ENCODE measurements at places on chromosomes 2 and 18.

DNA sequence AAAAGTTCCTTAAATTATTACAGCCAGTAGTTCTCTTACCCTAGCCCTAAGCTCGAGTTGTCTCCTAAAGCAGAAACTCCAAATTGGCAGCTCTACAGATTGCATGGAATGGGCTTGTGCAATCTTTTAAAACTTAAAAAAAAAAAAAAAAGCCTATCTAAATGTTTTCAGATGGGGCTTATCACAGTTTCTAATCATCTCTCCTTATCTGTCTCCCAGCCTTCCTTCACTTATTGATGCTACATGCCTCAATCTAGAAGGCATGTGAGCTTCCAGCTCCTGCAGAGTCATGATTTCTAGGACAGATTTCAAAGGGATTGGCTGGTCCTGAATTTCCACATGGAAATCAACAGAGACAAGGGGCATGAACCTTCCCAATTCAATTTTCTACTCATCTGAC, 33.1 kb upstream of the PELI1 start:
- DNase-seq, result no peak

GRCh38 chr2:191020742-191021381, 6.9 kb upstream of the STAT1 start:
- DNase-seq, result peak; percentile 79

DNA sequence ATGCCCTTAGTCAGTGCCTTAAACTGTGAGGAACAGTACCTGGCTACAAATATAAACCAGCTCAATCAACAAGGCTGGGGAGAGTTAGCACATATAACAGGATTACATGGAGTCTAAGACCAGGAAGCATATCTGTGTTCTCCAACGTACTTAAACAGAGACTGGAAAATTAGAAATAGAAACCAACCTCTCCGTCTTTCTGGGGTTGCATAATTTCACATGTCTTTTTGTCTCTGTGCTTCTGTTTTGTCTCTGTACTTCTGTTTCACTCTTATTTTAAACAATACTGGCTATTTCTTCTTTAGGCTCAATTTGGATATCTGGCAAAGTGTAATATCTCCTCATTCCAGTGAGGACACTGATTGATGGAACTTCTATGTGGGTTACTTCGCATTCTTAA, 749.0 kb upstream of the ZEB2 start:
- DNase-seq, result no peak

GRCh38 chr2:112646102-112646719, 472 bp downstream of the SLC20A1 start:
- DNase-seq, result no peak

DNA sequence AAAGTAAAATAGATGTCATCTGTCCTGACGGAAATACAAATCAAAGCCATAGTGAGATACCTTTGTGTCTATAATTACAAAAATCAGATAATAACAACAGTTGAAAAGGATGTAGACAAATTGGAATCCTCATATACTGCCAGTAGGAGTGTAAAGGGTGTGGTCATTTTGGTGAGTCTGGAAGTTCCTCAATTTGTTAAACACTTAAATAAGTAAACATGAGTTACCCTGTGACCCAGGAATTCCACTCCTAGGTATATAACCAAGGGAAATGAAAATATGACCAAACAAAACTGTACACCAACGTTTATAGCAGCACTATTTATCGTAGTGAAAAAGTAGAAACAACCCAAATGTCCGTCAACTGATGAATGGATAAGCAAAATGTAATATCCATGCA, 24.0 kb downstream of the R3HDM1 start:
- no peak for DNase-seq

DNA sequence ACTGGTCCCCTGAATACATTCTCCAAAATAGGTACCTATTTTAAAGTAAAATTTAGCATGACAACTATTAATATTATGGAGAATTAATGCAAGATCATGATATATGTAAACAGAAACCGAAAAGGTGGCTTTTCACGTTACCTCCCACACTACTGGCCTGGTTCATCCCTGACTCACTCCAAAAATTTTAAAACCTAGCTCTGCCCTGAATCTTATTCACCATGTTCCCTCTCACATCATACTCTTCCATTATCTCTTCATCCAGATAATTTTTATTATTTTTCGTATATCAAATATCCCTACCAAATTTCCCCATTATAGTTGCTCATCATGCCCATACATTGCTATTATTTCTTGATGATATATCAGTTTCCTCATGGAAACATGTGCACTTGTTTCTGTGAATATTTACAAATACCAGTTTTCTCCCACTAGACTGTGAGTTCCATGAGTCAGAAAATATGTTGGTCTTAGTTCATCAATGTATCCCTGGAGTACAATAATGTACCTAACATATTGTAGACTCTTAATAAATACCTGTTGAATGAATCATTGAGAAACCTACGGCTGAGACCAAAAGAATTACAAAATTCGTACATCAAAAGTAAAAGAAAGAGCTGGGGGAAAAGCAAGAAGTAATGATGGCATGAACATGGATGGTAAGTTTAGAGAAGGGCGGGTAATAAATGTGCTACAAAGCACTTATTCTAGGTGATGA, 360.1 kb upstream of the CHAC2 start:
- no peak for DNase-seq

GRCh38 chr2:2919026-2919425, 458.6 kb downstream of the EIPR1 start:
- peak; percentile 13 for DNase-seq

GRCh38 chr18:28127228-28127627, 49.7 kb downstream of the CDH2 start:
- no peak for DNase-seq

DNA sequence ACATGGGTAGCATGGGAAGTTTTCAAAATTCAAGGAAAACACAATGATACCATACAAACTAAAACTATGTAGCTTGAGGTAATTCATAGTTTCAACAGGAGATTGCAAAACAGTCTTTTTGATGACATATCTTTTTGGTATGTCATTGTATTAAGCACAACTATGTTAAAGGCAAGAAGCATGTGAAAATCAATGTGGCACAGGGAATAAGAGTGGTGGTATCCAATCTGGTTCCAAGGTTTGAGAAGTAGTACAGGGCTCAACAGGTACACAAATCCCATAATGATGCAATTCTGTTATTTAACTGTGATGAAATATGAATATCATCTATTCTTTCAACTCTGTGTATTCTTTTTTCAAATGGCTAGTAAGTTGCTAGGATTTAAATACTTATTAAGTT, 16.4 kb upstream of the DLX2 start:
- DNase-seq, result no peak

DNA sequence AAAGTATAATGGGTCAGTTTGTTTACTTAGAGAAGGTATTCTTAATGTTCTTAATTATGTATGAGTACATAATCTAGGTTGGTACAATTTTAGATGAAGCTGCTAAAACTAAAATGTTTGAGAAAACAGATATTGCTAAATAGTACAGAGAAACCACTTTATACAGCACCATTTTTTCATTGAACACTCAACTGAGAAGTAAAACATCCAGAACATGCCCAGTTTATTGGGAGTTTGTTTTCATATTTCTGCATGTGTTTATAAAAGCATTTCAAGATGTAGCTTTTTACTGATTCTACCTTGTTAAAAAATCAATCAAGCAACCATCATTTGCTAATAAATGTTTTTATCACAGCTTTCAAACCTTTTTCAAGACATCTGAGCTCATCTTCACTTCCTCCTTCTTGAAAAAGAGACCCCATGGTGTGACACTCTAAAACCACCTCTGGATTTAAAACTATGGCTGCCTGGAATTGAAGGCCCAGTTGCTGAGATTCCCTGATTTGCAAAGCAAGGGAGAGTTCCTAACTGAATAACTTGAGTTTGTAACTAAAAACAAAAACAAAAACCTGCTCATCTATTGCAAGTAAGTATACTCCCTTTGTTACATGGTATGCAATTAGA, 585.9 kb downstream of the ZEB2 start:
- DNase-seq, result no peak

GRCh38 chr2:135662088-135662487, 79.6 kb upstream of the UBXN4 start:
- no peak for DNase-seq

GRCh38 chr2:160566717-160567116, 73.1 kb upstream of the RBMS1 start:
- DNase-seq, result no peak

DNA sequence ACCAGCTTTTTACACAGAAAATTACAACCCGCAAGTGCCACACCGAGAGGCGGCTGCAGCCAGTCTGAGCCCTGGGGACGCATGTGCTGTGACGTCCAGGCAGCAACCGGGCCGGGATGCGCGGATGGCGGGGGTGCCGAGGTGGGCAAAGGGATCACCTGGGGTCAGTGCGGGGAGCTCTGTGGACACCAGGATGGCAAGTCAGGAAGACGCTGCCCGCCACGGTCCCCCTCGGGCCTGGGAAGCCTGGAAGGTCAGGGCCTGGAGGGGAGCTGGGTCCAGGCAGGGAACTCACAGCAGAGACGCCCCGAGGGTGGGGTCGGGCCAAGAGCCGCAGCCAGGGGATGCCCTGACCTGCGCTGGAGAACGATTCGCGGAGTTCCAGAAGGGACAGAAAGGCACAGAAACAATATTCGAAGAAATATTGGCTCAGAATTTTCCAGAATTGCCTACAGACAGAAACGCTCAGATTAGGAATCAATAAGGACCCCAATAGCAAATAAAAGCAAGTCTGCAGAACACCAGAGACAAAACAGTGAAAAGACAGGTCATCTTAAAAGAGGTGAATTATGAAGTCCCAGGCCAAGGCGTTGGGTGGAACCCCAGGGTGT, 11.7 kb upstream of the KIF1A start:
- peak; percentile 65 for DNase-seq

GRCh38 chr2:232464544-232464885, 8.6 kb downstream of the ALPI start:
- no peak for DNase-seq

GRCh38 chr2:168649105-168649504, 153.3 kb upstream of the NOSTRIN start:
- no peak for DNase-seq

GRCh38 chr2:113697516-113697915, 58.9 kb downstream of the SLC35F5 start:
- no peak for DNase-seq

GRCh38 chr2:100135415-100135814, 7.0 kb downstream of the AFF3 start:
- DNase-seq, result no peak

- no peak for DNase-seq
Measured at GRCh38 chr2:174656676-174657176, 59.1 kb upstream of the WIPF1 start.

GRCh38 chr18:5772306-5773105, 122.8 kb downstream of the TMEM200C start:
- no peak for DNase-seq

DNA sequence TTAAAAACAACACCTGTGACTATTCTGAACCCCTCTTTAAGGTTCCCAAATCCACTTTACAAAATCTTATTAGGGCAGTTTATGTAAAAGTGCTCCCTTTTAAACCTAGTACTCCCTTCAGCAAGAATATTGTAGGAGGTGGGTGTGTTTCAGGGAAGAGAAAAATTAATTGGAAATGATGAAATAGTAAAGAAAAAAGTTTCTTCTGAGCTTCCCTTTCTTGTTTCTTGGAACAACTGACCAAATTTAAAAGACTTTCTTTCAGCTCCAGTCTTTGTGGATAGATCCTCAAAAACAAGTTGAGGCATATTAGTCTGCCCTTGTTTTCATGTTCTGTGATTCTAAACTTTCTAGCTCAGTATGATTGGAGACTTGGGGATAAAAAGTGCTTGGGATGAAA, 3.0 kb downstream of the VWA3B start:
- DNase-seq, result no peak

- no peak for DNase-seq
Measured at GRCh38 chr2:196618661-196619060, 20.9 kb upstream of the CCDC150 start.

DNA sequence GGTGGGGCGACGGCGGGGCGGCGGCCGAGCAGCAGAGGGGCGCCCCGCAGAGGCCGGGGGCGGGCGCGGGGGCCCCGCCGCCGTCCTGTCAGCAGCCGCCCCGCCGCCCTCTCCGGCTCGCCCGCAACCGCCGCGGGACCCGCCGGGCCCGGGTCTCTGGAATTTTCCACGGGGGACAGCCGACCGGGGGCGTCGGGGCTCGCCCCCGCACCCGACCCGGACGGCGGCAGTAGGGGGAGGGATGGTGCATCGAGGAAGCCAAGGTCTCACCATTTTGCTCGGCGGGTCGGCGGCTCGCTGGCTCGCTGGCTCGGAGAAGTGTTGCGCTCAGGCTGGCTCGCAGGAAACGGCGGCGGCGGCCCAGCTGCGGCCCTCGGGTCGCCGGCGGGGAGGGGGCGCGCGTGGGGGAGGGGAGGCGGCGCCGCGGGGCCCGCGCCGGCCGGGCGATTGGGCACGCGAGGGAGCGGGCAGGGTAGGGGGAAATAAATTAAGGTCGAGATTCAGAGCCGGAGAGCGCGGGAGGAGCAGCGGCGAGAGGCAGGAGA, 405 bp downstream of the PPP3R1 start:
- peak; percentile 83 for DNase-seq

- no peak for DNase-seq
Measured at GRCh38 chr2:231250146-231250545, 51.7 kb downstream of the ARMC9 start.

DNA sequence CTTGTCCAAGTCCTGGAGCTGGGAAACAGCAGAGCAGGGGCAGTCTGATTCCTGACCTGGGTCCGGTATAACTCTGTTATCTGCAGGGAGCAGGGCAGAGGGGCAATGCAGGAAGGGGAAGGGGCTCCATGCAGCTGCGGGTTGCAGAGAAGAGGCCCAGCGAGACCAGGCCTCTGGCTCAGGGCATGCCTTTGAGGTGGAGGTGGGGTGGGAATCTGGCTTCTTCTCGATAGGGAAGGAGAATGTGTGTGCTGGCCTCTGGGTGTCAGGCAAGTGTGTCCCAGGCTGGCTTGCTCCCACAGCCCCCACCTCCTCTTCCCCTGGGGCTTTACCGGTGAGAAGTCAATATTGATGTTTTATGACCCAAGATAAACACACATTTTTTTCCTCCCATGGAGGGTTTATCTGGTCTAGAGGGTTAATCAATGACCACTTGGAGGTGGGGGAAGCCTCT, 187.1 kb upstream of the HAAO start:
- peak; percentile 22 for DNase-seq

GRCh38 chr2:160053946-160054345, 8.5 kb downstream of the PLA2R1 start:
- no peak for DNase-seq

- DNase-seq, result no peak
Measured at GRCh38 chr18:11857177-11857887, 6.1 kb downstream of the CHMP1B start.

DNA sequence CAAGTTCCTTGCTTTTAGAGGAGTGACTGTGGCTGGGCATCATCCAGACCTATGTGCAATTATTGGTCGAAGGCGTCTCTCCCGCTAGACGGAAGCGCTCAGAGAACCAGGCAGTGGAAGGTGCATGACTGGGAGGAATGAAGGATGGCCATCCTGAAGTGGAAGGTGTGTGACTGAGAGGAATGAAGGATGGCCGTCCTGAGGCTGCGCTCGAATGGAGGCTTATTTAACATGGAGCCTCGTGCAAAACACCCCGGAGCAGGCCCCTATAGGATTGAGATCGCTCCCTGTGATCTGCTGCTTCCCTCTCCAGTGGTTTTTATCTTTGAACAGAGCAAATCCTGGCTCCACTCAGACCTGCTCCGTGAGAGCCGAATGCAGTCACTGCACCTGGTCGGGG, 140.2 kb upstream of the ID2 start:
- peak; percentile 50 for DNase-seq

Measured in activated effector memory CD4-positive, alpha-beta T cell treated with anti-CD3 and anti-CD28 coated beads, Interleukin-2, amount 50 U/mL, for 16 hours (primary cell).